BJ (cell line): ENCODE measurements at places on chromosomes 4 and X.

DNA sequence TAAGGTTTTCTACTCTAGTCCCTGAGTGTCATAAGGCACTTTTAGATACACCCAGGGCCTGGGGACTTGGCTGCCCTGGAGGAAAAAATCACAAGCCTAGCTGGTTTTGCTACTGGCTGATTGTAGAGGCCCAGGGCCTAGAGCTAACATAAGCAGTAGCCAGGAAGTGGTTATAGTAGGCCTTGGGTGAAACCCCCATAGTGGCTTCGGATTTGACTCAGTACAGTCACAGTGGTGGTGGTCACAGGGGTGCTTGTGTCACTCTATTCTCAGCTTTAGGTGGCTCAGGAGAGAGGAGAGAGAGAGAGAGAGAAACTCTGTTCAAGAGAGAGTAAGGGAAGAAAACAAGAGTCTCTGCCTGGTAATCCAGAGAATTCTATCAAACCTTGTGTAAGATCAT, 194.5 kb upstream of the EDA2R start:
- no peak for DNase-seq

DNA sequence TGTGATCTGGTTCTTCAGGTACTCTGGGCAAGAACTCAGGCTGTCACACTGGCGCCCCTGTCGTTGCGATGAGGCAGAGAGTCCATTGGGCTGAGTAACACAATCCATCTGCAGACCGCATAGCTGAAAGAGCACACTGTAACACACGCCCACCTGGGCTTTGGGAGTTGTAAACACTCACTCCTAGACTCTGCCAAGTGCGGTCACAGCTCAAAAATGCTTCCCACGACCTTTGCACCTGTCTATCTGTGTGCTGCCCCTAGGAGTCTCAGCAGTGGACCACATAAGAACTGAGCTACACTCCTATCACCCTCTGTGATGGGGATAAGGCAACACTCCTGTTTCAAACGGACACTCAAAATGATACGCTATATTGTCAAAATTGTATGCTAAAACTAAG, 2028.3 kb downstream of the PCDH7 start:
- DNase-seq: no peak

GRCh38 chr4:23245203-23245832, 552.6 kb downstream of the GBA3 start:
- no peak for DNase-seq

GRCh38 chr4:51853027-51853682, 10.2 kb downstream of the DCUN1D4 start:
- DNase-seq: no peak

DNA sequence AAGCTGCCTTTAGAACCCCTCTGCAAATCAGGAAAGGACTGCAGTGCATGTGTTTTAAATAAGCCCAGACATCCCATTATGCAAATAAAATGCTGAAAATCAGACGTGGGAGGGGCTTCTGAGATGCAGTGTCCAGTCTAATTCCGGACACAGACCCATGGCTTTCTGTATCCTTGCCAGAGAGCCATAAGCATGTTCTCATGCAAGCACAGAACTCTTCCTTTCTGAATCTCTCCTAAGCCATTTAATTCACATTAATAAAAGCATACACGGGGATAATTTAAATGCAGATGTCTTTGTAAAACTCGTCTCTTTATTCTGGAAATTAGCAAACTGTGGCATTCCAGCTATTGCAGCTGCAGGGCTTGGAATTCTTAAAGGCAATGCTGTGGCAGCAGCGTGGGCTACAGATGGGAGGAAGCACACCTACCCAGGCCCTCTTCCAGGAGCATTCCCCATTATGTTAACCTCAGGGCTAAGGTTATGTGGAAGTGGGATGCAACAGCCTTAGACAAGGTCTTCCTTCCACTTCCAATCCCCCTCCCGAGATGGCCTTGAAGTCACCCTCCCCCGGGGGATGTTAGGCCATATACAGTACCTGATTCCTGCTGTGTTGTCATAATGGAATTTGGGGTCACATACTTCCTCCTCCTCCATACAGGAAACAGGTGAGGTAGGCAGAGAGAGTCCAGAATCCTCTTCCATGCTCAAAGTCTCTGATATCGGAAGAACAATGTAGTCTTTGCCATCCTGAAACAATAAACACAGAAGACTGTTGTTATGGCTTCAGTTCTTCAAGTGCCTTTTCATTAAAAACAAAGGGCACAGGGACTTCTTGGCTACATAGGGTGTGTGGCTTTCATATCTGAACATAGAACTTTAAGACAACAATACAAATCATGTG, 38.1 kb downstream of the KDR start:
- DNase-seq: no peak
